PC-9 (cell line): ENCODE measurements at places on chromosomes 11 and 22.
A peak's percentile ranks its signal among the peaks of the same experiment; 100 is the strongest.

GRCh38 chr11:70737816-70738630 lies 339.7 kb downstream of the CTTN start:
- no peak for DNase-seq

- no peak for DNase-seq
Observed at GRCh38 chr22:50281384-50281760, 11.2 kb upstream of the MAPK11 start.

GRCh38 chr22:24442352-24442744 lies 14.9 kb downstream of the ADORA2A start:
- no peak for DNase-seq

GRCh38 chr22:33860386-33860785 lies 59.9 kb downstream of the LARGE1 start:
- no peak for DNase-seq

- DNase-seq: no peak
Observed at GRCh38 chr22:17629641-17630040, 1.1 kb upstream of the ATP6V1E1 start.

- no peak for DNase-seq
Observed at GRCh38 chr11:95145430-95146060, 55.9 kb downstream of the ENDOD1 start.

- DNase-seq: no peak
Observed at GRCh38 chr11:47171061-47171838, 5.4 kb downstream of the ARFGAP2 start.

DNA sequence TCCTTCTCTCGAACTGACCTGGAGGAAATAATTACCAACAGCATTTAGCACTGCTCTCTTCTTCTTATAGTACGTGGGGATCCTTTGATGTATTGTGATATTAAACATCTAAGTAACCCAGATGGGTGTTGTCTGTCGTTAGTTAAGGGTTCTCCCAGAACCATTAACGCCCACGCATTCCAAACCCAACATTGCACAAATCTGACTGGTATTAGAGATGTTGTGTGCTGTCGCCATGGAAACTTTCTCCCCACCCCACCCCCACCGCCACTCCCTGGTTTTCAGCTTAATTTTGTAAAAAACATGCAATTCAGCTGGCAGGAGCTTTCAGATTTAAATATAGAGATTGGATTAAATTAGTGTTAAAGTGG lies 1495.2 kb downstream of the TBC1D22A start:
- DNase-seq: no peak

- no peak for DNase-seq
Observed at GRCh38 chr11:101331411-101331810, 201.8 kb upstream of the PGR start.

DNA sequence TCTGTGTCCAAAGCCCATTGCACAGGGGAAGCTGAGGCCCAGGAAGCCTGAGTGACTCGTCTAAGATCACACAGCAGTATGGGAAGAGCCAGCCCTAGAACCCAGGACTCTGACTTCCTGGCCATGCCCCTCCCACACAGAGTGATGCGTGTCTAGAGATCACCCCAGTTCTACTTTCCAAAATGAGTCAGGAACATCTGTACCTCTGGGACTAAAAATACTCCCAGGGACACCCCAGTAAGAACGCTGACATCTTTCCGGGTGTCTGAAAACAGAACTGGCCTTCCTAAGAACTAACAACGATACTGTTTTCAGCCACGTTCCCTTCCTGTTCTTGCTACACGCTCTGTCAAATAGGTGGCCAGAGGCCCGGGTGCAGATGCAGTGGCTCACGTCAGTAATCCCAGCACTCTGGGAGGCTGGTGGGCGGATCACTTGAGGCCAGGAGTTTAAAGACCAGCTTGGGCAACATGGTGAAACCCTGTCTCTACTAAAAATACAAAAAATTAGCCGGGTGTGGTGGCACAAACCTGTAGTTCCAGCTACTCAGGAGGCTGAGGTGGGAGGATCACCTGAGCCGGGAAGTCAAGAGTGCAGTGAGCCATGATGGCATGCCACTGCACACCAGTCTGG lies 21.7 kb upstream of the PDGFB start:
- DNase-seq: peak; percentile 87

DNA sequence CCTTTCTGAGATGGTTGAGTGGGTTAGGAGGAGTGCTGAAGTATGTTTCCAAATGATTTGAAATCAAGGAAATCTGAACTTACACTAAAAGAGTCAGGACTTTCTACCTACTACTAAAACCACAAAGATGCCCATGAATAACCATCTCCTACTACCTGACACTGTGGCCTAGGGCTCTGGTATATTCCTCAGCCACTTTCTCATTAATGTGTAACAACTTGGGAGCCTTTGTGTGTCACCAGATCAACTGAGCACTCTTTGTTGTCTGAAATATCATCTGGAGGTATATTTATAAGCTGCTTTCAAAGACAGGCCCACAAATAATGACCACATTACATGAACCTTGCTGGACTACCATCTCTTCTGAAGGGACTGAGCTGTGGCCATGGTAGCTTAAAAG lies 43.9 kb downstream of the RELT start:
- DNase-seq: no peak

DNA sequence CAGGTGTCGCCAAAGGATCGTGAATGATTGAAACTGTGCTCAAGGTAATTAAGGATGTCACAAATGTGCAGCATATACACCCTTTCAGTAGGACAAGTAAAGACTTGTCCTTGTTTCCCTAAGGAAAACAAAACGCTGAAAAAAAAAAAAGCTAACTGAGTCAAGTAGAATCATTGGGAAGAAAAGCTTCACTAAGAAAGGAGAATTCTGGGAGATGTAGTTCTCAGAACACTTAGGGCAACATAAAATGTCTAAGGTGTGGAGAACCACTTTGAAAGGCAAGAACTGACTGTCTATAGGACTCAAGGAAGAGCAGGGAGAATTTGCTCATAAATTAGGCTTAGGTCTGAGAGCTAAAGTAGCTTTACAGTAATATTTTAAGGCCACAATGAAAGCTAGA lies 2.9 kb upstream of the OR5T1 start:
- no peak for DNase-seq

GRCh38 chr11:4459500-4459899 lies 10.4 kb downstream of the OR52K2 start:
- DNase-seq: no peak

GRCh38 chr11:3809624-3809928 lies 1.2 kb downstream of the PGAP2 start:
- no peak for DNase-seq

DNA sequence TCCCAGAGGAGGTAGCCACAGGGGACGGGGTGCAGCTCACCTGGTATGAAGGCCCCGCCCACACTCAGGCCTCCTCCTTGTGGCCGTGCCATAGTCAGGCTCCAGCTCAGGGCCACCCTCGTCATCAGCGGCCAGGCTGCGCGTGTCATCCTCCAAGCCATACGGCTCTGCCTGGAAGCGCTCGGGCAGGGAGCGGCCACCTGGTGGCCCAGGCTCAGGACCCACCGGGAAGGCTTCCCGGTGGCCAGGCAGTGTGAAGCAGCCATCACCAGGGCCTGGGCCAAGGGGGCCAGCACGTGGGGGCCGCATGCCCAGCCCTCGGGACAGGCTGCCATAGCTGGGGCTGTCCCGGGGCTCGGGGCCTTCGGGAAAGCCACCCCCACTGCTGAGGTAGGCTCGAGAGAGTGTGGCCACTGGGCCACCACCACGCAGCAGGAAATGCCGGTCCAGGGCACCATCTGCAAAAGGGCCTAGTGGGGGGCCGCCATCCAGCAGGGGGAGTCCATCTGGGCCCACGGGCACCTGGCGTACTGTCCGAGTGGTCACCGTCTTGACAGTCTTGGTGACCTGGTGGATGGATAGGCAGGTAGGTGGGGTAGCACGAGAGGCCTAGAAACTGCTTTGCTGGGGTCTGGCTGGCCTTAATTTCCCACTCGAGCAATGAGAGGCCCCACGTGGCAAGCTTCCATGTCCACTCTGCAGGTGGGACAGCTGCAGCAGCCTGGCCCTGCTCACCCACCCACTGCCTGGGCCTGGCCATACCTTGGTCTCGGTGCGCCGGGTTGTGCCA lies 35.3 kb downstream of the ARVCF start:
- no peak for DNase-seq

DNA sequence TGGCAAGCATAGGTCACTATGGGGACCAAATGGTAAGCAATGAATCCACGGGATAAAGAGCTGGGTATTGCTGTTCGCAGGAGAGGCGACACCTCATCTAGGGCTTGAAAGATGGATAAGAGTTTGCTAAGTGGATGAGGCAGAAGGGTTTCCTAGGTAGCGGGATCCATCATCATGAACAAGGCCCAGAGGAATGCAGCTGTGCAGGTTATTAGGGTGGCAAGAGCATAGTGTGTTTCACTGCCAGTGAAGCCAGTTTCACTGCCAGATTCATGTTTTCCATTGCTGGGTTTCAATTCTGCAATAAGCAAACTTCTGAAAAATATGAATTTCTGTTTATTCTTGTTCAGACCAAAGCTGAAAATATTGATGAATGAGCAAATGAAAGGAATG lies 27.2 kb downstream of the WEE1 start:
- peak; percentile 56 for DNase-seq

GRCh38 chr22:37552524-37553163 lies 7.6 kb upstream of the CDC42EP1 start:
- DNase-seq: no peak

DNA sequence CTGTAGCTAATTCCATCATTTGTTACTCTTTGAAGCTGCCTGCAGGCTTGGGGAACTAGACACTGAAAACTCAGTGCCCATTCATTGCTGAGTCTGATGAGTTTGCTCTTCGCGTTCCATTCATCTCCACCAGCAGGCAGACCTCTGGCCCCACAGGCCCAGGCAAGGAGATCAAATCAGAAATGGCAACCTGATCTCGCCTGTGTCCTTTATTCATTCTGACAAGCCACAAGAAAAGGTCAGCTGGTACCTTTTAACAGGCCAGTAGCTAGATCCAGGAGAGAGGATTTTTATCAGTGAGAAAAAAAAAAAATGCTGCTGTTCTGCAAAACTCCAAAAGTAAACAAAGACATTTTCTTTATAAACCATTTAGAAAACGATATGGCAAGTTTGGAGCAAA lies 742.5 kb downstream of the ETS1 start:
- no peak for DNase-seq

DNA sequence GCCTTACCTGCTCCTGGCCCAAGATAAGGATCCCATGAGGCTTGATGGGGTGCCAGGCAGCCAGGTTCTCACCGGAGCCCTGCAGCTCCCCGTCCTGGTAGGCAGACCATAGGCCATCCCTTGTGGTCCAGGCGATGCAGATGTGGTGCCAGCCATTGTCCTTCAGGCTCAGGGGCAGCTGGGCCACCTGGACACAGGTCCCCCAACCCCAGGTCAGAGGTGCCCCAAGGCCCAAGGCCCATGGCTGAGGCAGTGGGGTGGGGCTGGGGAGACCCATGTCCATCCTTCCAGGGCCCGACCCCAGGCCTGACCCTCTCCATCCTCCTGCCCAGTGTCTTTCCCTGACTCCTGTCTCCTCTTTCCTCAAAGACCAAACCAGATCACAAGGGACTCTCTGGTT lies 20.8 kb downstream of the NPTXR start:
- no peak for DNase-seq

DNA sequence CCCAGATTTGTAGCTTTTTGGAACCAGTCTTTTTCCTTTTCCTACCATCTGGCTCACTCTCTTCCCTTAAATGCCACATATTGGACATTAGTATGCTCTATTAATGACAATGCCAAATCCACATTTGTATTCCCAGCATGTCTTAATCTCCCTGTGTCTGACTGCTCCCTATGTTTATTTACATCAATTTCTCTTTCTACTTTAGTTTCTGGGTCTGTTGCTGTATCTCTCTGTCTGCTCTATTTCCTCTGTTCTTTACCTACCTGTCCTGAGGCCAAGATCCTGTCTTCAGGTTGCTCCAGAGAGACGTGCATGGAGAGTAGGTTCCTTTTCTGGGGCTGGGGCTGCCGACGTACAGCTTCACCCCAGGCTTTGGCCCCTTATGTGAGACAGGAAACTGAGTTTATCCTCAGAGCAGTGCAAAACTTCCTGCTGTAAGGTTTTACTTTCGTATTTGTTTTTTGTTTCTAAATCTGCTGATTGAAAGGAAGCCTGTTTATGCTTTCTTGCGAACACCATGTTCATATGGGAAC lies 25.6 kb downstream of the OR2AG2 start:
- DNase-seq: no peak

DNA sequence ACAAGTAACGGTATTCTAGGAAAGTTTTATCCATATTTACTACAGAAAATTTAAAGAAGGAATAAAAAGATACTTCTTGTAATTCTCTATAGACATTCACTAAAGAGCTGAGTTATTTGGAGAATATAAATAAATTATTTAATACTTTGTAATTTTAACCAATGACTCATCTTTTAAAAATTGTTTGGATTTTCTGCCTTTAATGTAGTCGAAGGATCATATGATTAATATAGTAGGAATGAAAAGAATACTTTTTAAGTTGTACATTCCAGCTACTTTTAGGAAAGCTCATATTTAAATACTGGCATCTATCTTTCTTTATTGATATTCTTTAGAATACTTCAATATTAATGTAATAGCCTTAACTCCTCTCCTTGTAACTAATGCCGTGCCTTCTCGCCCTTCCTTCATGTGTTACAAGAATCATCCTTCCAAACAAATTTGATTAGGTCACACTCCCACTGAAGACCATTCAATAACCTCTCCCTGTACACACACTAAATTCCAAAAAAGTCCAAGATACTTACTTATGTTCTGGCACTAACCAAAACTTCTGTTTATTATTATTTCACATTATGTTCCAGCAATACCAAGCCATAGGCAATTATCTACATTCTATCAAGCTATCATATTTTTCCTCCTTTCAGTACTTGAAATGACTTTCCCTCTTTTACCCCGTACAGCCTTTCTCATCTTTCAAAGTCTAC lies 501.9 kb downstream of the CNTN5 start:
- DNase-seq: no peak

- DNase-seq: no peak
Observed at GRCh38 chr11:26943636-26944035, 50.3 kb upstream of the FIBIN start.

DNA sequence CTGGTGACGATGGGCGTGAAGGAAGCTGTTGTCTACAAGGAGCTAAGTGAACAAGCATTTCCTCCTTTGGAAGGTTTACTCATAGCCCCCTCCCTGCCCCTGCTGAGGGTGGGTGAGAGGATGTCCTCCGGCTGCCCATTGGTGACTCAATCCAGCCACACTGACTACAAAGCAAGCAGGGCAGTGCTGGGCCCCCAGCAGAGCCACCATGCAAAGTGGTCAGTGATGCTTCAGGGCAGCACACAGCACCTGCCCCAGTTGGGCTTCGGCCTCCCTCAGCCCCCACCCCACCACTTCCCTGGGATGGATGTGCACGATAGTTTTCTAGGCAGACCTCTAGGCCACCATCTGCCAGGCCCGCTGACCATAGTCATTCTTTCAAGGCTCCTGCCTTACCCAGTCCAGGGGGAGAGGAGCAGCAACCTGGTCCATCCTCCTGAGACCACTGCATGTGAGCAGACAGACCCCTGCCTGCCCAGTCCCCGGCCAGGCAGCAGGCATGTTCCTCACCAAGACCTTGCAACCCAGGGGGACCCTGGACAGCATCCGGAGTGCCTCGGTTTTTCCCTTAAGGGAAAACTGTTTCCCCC lies 125.1 kb downstream of the BCR start:
- DNase-seq: no peak

- no peak for DNase-seq
Observed at GRCh38 chr11:76629116-76629852, 41.3 kb downstream of the LRRC32 start.
